ENCODE measurements at places on chromosomes 3 and 15.

- DNase-seq = no peak
These were observed 7.2 kb downstream of the PLA1A start for GRCh38 chr3:119604878-119605277.

DNA sequence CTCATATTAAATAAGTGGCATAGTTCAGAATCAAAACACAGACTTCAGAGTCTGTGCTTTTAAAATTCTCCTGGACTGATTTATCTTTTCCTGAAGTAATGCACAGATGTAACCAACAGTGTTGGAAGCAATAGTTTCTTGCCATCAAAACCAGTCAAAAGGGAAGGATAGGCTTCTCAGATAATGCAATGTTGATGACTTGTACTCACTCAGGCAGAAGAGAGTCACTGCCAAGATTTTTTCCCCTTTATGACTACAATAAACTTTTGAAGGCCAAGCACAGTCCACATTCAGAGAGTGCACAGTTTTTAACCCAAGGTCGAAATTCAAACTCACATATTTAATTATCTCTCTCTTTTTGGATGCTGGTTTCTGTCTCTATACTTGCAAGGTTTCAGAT is 305.0 kb upstream of the SGO1 start:
- DNase-seq = no peak

- DNase-seq = no peak
These were observed 8.0 kb downstream of the ALDH1A2 start for GRCh38 chr15:58057559-58057958.

GRCh38 chr15:64774037-64774628 is 1.3 kb downstream of the RBPMS2 start:
- DNase-seq = no peak

DNA sequence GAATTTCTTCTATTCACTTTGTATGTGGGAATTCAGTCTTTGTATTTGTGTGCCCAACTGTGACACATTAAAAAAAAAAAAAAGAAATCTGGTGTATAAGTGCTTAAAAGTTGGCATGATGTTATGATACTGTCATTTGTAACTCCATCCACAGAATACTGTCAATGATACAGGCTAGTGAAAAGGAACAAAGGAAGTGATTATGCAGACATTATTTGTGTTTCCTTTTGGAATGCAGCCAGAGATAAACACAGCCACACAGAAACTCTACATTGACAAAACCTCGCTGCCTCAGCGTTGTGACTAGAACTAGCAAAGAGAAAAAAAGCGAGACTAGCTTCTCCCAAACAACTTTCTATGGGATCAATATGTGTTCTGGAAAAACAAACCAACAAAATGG is 519.2 kb upstream of the AGTR1 start:
- DNase-seq = no peak

DNA sequence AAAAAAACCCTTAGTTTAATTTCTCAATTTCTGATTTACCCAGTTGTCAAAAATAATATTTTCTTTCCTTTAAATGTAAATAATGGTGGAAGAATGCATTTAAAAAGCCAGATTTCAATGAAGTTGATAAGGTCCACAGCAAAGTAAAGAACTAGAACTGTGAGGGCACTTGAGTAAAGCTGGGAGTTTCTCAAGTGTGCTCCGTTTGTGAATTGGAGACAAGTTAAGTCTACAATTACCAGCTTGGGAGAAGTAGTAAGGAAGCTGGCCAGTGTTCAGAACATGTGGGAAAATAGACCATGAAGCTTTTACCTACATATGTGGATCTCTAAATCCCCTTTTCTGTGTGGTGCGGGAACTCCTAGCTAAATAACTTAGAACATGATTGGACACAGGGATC is 239.4 kb downstream of the OXSM start:
- DNase-seq = no peak

GRCh38 chr15:51199541-51199940 is 104.8 kb upstream of the TNFAIP8L3 start:
- no peak for DNase-seq

DNA sequence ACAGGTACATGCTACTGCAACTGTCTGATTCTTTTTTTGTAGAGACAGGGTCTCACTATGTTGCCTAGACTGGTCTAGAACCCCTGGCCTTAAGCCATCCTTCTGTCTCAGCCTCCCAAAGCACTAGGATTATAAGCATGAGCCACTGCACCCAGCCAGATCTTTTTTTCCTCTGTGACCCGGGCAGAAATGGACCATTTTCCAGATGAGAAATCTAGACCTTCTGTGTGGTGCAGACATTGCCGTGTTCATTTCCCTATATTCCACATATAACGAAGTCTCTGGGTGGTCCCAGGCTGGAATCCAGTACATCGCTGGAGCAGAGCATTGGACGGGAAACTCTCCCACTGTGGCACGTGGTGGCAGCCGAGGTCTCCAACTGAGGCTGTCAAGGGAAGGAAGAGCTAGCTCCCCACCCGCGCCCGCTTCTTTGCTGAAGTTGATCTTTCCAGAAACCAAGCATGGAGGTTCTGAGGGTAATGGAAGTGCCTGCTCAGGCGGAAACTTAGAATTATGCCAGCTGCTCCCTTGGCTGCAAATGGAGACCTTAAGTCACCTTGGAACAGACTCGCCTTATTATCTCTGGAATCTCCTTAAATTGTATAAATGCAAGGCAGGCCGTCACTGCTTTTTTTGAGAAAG is 23.1 kb upstream of the TXNRD3 start:
- no peak for DNase-seq

DNA sequence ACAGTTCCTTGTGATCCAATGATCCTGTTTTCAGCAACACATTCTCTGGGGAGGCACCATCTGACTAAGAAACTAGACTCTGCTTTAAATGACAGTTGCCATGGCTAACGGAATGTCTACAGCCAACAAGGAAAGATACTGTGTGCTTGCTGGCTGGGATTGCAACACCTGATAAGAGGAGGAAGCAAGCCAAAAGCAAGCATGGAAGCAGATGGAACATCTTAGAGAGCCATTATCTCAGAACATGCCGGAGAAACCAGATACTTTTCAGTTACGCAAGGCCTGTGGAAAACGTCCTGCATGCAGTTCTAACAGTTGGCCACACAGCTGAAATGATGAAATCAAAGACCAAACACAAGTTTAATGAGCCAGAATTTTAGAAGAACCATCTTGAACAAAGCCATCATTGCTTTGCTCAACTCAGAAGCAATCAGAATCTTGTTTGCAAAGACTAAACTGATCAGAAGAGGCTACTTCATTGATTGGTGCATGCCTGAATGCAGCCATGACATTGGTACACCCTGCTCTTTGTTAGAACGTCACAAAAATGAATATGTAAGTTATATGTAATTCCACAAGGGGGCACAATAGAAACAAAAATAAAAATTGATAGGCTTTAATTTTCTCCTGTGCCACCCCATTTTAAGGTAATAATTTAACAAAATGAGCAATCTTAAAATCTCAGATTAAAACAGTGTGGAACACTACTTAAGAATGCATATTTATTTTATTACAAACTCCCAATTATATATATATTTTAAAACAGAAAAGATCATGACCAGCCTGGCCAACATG is 50.8 kb downstream of the GXYLT2 start:
- no peak for DNase-seq

GRCh38 chr3:119769394-119770149 is 12.3 kb upstream of the NR1I2 start:
- no peak for DNase-seq

- DNase-seq = no peak
These were observed 857.3 kb downstream of the TUSC7 start for GRCh38 chr3:117566926-117567325.

- DNase-seq = no peak
These were observed 24.8 kb downstream of the UBE2Q2 start for GRCh38 chr15:75868019-75868418.

DNA sequence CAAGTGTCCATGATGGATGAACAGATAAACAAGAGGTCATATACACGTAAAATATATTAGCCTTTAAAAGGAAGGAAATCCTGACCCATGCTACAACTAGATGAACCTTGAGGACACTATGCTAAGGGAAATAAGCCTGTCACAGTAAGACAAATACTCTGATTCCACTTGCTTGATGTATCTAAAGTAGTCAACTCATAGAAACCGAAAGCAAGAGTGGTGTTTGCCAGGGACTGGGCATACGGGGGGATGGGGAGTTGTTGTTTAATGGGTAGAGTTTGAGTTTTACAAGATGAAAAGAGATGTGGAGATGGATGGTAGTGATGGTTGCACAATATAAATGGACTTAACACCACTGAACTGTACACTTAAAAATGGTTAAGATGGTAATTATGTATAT is 65.4 kb downstream of the C3orf70 start:
- DNase-seq = no peak

- DNase-seq = no peak
These were observed 105.5 kb downstream of the SLC25A26 start for GRCh38 chr3:66326340-66326739.

DNA sequence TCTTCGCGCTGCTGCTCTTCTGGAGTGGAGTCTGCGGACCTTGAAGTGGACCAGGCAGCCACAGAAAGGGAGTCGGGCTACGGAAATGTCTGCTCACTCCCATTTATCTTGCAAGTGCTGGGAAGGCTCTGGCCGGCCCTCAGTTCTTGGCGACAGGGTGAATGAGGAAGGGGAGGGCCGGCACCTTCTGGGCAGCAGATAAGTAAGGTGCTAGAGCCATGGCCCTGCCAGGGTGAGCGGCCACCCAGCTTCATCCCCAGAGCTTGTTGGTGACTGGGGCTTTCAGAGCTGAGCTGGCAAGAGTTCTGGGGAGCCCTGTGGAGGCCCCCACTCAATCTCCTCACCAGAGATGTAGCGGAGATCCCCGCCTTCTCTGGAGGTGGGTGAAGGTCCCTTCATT is 103.5 kb downstream of the ASB7 start:
- no peak for DNase-seq

GRCh38 chr3:103077910-103078309 is 643.1 kb downstream of the ZPLD1 start:
- DNase-seq = no peak

GRCh38 chr3:187914231-187914630 is 169.0 kb upstream of the BCL6 start:
- DNase-seq = no peak

GRCh38 chr15:76730262-76730661 is 174.9 kb downstream of the SCAPER start:
- DNase-seq = no peak

DNA sequence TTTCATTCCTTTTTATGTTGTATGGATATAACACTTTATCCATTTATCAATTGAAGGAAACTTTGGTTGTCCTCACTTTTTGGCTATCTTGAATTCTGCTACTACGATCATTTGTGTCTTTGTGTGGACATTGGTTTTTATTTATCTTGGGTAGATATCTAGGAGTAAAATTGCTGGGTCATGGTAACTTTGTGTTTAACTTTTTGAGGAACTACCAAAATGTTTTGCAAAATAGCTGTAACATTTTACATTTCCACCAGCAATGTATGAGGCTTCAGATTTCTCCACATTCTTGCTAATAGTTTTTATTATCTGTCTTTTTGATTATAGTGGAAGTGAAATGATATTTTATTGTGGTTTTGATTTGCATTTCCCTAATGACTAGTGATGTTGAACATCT is 55.6 kb downstream of the TLNRD1 start:
- no peak for DNase-seq

DNA sequence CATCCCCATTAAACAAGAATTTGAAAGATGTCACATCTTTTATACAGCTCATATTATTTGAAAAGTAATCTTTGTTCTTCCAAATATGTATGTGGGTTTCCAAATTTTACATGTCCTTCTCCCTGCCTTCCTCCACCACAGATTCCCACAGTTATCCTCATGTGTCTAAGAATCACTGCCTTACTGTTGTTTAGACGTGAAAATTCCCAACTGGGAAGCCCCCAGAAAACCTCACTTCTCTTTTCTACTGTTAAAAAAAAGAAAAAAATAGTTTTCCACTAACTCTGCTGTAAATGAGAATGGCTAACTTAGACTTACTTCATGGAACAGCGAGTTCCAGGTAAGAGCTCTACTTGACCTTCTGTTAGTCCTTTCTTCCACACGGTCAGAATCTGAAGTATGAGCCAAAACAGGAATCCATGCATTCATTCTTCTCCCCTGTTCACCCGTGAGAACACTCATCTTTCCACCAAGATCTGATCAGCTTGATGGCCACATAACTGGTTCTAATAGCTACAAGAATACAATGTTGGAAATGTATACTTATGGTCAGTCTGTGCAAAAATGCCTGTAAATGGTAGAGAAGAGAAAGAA is 17.9 kb upstream of the CSTA start:
- no peak for DNase-seq

DNA sequence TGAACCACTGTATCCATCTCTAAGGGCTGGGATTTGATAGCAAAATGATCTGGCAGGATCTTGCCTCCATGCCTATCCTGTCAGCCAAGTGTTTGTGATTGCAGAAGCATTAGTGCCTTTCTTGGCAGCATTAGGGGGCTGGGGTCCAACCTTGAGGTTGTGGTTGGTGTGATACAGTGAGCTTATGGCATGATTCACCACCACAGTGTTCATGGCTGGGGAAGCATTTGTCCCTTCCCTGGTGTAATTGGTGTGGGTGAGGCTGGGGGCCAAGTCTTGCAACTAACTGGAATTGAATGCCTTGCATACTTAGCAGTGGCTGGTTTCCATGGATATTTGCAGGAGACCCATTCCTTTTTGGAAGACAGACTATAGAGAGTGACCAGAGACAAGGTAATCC is 271.0 kb upstream of the TBL1XR1 start:
- no peak for DNase-seq

DNA sequence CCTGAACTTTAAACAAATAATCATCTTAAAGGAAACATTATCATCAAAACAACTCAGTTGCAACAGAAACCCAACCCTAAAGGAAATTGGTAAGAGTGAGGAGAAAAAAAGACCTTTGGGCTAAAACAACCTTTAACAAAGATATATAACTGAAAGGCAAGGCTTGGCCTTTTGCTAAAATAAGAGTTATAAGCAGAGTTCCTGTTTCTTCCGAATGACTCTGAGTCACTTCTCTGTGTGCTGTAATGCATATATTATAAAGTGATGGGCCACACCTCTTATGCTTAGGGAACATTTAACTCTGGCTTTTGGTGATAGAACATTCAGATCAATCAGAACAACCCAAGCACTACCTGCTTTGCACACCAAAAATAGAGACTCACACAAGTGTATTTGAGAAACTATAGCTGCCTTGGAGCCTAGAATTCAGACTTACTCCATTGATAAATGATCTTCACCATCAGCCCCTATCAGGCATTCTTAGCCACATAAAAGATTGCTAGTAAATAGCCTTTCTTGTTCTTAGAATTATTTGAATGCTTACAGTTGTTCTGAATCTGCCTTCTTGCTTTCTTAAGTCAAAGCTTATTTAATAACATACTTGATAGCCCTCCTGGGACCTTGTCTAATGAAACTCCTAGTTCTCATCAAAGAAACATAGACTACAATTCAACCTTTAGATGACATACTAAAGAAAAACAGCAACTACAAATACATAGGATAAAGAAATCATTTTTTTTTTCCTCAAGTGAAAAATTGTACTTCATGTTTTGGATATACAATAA is 294.2 kb upstream of the SEMA6D start:
- DNase-seq = no peak

GRCh38 chr15:88717382-88718031 is 78.7 kb downstream of the ISG20 start:
- DNase-seq = no peak

DNA sequence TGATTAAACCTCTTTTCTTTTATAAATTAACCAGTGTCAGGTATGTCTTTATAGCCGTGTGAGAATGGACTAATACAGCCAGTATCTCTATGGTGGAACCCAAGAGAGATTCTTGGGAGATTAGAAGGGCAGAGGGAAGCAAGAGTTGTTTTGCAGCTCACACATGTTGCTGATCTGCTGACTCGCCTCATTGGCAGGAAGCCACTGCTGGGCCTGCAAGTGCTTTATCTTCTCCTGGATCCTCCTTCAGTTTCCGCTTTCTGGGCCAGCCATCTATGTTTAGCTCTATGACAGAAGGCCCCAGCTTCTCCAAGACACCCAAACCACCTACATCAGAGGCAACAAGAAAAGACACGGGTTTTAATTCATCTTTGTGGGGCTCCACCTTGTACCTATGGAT is 23.4 kb upstream of the GALNT15 start:
- DNase-seq = no peak
